ENCODE measurements at places on chromosomes 3 and 15. TPM values are rescaled to one million over a fixed set of nuclear protein-coding genes. Genes with fewer than 3 reads are reported as not detected.
A peak's percentile ranks its signal among the peaks of the same experiment; 100 is the strongest.

DNA sequence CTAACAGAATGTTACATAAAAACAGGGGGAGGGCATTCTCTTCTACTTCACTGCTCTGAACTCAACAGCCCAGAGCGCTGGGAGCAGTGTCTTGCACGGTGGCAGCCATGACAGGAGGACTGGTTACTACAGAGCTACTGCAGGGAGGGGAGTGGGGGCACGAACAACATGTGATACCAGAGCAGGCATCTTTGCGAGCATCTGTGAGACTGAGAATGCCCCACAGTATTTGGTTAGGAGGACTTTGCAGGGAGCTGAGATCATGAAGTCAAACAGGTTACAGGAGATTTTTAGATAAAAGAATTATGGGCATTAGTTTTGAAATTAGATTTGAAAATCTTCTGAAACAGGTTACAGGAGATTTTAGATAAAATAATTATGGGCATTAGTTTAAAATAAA, 58.8 kb upstream of the GOLGA8B start:
- no peak for ATAC-seq

DNA sequence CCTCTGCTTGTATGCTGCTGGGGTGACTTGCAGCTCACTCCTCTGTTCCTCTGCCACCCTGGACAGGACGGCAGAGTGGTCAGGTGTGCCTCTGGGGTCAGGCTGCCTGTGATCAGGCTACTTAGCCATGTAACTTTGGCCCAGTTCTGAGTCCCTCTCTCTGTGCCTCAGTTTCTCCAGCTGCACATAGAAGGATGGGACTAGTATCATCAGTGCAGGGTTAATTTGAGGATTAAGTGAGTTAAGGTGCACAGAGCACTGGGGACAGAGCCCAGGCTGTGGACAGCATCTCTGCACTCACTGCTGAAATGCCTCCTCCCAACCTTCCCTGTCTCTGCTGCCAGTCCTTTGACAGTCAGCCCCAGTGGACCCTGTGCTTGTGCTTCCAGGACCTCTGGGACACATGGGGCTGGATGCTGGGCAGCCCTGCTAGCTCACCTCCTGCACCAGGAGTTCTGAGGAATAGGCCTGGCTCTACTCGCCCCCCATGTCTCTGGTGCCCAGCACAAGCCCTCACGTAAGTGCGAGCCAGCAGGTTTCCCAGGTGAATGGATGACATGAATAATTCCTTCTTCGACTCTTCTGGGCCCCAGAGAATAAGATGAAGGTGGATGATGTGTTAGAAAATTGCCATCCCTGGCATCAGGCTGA, 19.3 kb upstream of the PRR23E start:
- ATAC-seq: no peak

DNA sequence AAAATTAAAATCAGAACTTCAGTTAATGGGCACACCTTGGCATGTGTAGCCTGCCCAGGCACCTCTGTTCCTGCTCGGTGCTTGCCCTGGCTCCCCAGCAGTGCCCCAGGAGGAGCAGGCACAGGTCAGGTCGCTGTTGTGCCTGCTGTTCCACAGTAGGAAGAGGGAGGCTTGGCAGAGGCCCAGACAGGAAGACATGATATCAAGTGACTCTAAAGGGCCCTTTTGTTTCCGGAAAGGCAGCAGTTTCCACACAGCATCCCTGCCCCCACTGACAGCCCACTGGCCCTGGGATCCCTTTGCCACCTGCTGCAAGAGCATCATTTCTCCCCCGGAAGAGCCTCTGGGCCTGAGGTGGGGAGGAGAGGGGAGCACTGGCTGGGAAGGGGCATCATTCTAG, 40.5 kb upstream of the HES1 start:
- no peak for ATAC-seq

GRCh38 chr3:79767194-79767904, 449 bp downstream of the ROBO1 start:
- no peak for ATAC-seq

DNA sequence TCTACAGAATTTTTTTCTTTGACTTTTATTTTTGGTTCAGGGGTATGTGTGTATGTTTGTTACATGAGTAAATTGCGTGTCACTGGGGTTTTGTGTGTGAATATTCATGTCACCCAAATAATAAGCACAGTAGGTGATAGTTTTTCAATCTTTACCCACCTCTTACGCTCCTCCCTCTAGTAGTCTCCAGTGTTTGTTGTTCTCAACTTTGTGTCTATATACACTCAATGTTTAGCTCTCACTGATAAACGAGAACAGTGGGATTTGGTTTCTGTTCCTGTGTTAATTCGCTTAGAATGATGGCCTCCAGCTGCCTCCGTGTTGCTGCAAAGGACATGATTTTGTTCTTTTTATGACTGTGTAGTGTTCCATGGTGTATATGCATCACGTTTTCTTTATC, 54.4 kb downstream of the MEF2A start:
- ATAC-seq: no peak

THPO gene
- not detected for total RNA-seq

DNA sequence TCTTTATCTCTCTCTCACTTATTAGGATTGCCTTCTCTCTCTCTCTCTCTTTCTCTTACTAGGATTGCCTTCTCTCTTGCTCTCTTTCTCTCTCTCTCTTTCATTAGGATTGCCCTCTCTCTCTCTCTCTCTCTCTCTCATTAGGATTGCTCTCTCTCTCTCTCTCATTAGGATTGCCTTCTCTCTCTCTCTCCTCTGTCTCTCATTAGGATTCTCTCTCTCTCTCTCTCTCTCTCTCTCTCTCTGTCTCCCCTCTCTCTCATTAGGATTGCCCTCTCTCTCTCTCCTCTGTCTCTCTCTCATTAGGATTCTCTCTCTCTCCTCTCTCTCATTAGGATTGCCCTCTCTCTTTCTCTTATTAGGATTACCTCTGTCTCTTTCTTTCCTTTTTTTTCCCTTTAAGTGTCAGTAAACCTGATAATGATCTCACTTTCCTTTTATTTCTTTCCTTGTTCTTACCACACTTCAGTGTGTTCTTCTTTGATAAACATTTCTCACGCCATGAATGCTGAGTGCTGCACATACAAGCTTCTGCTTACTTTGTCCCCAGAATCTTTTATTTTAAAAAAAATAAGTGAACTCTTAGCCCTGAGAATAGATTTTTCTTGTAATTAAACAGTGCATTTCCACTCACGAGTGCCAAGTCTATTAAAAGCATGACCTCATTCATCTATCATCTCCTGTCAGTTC, 243.4 kb upstream of the TBC1D5 start:
- no peak for ATAC-seq

DNA sequence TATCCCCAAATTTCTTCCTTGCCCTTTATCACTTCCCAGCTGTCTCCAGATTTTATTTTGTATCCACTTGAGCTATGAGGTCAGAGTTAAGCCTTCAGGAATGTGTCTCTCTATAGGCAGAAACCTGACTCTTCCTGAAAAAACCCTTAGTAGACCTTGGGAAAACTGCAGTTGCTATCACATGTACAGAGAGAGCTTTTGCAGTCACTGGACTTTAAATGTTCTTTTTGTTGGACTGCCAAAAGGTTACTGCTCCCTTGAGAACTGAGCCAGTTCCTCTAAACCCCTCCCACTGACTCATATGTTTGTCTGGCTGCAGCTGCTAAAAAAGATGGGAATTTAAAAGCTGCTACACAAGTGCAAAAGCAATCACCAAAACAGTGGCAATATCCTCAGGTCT, 169.1 kb upstream of the CCDC54 start:
- peak; percentile 89 for ATAC-seq

SST gene
- total RNA-seq: 2.2 TPM

WNT7A gene
- total RNA-seq: 0.77 TPM

PLA2G4E gene
- total RNA-seq: 0.08 TPM

SPATA12 gene
- not detected for total RNA-seq

LYZL4 gene
- not detected for total RNA-seq

SCG5 gene
- total RNA-seq: 6.3 TPM

GRCh38 chr3:122313281-122313680, 11.8 kb upstream of the CSTA start:
- no peak for ATAC-seq

P2RY13 gene
- total RNA-seq: 0.58 TPM

DNA sequence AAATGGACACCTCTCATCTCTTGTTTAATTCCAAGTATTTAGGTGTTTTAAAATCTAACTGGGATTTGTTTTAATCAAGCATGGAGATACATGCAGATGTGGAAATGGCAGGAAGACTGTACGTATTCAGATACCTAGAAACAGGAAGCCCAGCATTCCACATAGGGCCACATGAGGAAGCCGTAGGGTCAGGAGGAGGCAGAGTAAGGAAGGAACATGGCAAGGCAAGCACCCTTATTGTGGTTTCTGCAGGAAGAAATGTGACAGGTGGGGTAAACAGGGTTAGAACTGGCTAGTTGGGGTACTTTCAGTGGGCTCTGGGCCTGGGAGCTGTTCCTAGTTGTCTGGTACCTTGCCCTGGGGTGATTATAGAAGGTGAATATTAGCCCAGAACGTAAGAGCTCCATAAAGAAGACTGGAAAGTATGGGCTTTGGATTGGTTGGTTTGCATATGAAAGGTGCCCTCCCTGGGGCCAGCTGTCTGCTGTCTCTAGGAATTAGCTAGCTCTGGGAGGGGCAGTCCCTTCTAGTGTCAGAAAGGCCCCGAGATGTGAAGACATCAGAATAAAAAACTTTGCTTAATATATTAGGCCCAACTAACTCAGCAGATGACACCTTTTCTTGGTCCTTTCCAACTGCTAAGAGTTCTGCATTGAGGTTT, 107.7 kb upstream of the CADPS start:
- ATAC-seq: no peak

GRCh38 chr15:88365124-88365523, 102.1 kb downstream of the MRPL46 start:
- ATAC-seq: no peak

GRCh38 chr15:77064063-77064462, 6.8 kb downstream of the TSPAN3 start:
- no peak for ATAC-seq

ST3GAL6 gene
- 8.7 TPM for total RNA-seq

GPR160 gene
- 0.81 TPM for total RNA-seq

DNA sequence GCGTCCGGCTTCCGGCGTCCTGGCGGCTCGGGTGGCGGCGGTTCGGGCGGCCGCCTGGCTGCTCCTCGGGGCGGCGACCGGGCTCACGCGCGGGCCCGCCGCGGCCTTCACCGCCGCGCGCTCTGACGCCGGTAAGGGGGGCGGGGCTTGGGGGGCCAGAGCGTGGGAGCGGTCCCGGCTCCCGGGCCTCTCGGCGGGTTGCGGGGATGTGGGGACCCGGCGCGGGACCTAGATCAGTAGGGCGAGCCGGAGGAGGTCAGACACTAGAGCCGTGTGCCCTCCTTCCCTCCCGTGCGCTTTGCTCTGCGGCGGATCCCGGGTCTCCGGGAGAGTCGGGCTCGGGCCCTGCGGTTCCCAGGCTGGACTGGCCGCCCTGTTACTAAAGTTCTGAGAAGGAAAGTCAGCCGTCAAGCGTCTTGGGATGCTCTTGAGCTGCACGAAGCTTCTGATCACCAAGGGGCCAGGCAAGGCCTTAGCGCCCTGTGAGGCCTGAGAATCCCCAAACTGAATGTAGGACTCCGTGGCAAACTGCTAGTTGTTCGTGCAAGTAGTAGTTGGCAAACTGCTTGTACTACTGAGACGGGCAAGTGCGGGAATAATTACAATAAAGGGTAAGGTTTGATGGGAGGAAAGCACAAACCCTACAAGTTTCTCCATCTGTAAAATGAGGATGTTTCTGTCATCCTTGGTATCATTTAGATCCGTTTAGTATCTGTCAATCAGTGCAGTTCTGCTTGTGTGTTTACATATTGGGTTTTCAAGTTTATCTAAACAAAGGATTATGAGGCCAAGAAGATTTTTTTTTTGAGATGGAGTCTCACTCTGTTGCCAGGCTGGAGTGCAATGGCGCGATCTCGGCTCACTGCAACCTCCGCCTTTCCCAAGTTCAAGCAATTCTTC, 587 bp downstream of the PIGX start:
- peak; percentile 92 for ATAC-seq

- no peak for ATAC-seq
Observed at GRCh38 chr3:101567528-101568317, 6.1 kb downstream of the TRMT10C start.

GRCh38 chr3:98977520-98977919, 76.0 kb upstream of the DCBLD2 start:
- peak; percentile 39 for ATAC-seq

GOLGA8T gene
- total RNA-seq: not detected

SLMAP gene
- 523 TPM for total RNA-seq

DAZL gene
- not detected for total RNA-seq

DNA sequence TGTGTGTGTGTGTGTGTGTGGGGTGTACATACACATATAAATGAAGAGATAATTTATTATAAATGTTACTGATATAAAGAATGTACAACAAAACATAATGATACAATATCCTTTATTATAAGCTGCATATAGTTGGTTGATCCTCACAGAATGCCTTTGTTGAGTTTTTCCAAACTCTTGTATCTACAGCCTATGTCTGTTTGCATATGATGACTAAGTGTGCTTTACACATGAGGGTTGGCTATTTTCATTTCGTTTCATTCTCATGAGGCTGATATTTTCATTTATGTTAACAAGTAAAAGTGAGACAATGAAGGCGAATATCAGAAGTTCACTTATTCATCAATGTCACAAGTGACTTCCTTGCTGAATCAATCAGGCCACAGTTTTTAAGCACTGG, 45.1 kb downstream of the TM2D3 start:
- no peak for ATAC-seq
